ENCODE measurements at places on chromosomes 3 and 15. TPM values are rescaled to one million over a fixed set of nuclear protein-coding genes. Genes with fewer than 3 reads are reported as not detected.

Gene C15orf62
- not detected for total RNA-seq

Gene SGO1
- total RNA-seq, result 1.7 TPM

DNA sequence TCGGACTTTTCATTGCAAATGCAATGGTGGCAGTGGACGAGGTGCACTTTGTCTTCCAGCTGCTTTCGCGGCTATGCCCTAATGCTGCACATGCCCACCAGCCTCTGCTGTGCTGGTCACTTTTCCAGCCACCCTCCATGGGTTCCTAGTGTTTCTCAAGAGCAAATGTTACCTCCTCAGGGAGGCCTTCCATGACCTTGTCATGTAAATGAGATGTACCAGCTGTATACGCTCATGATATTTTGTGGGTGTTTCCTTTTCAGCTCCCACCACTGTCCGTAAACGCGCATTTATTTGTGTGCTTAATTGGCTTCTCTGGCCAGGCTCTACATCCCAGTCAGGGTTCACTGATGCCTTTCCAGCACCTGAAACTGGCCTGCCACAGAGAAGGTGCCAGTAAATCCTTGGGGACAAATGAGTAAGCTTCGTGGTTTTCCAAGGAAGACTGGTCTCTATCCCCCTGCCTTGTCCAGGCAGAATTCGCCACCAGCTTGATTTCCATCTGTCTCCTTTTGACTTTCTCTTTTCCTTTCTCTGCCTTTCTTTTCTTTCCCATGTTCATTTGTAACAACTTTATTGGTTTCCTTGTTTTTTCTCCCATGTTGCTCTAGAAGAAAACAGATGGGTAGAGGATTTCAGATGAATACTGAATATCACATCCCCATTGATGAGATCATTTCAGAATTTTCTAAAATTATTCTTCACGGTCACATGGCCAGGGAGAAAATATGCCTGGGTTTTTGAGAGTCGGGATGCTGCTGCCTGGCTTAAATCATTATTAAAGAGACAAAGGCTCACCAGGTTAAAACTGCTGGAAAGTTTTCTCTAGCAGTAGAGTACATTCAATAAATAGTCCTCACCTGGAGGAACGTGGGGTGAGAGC is 82.5 kb downstream of the CHST2 start:
- H3K27me3 ChIP-seq, result no peaks in the 10 kb centered on the region
- no peaks in the 10 kb centered on the region for H3K36me3 ChIP-seq
- no peak overlapping the region for H3K27ac ChIP-seq
- no peak overlapping the region for H3K4me3 ChIP-seq

DNA sequence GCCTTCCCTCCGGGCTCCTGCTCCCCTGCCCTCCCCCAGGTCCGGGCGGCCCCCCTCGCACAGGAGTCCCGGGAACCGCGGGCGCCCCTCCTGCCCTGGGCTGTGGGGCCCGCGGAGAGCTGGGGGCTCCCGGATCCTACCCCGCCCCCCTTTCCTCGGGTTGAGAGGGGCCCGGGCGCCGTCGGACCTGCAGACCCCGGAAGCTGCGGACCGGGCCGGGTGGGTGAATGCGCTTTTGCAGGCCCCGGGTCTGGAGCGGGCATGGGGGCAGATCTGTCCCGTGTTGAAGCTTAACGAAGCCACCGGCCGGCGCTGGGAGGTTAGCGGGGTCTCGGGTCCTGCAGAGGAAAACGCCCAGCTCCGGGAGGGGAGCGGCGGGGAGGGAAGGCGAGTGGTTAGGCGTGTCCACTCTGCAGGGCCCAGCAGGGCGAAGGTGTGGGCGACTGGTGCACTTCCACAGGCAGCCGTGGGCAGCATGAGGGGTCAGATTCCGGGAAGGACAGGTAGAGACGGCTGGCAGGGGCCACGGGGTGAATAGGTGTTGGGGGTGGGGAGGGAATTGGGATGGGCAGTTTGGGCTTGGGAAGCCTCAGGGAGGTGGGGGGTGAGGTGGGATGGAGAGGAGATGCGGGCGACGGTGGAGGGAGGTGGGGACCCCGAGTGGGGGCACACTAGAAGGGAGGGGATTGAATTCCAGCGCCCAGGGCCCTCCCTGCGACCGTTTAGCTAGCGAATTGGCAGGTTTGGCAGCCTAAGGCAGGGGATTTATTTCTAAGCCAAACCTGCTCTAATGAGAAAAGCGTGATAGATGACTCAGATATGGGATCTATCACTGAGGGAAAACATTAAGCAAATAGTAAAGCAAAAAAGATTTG is 635 bp downstream of the CD276 start:
- H3K4me3 ChIP-seq, result peak overlapping the region; percentile 77
- DNase-seq, result peak; percentile 64
- peak overlapping the region; percentile 87 for H3K27ac ChIP-seq
- no peaks in the 10 kb centered on the region for H3K36me3 ChIP-seq

DNA sequence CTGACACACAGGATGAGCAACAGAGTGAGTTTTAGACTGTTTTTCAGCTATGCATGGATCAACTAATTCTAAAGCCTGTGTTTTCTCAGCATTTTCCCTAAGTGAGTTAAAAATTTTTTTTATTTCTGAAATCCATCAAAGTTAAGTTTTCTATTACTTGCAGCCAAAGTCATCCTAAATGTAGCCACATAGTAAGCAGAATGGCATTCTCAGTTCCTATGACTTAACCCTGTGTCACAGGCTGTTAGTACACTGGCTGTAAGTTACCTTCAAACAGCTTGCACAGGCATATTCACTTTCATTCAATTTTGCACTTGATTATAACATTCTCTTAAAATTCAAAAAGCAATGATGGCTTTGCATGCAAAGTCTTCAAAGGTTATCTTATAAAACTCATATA is 368.2 kb downstream of the OCA2 start:
- DNase-seq, result no peak
- H3K4me3 ChIP-seq, result no peak overlapping the region
- no peaks in the 10 kb centered on the region for H3K4me1 ChIP-seq
- no peak overlapping the region for H3K27ac ChIP-seq

- no peak overlapping the region for H3K27ac ChIP-seq
- H3K36me3 ChIP-seq, result no peaks in the 10 kb centered on the region
- no peaks in the 10 kb centered on the region for H3K4me1 ChIP-seq
- H3K4me3 ChIP-seq, result no peak overlapping the region
Measured at GRCh38 chr15:33142708-33143107, 51.8 kb downstream of the FMN1 start.

- no peaks in the 10 kb centered on the region for H3K27me3 ChIP-seq
- no peaks in the 10 kb centered on the region for H3K36me3 ChIP-seq
- no peak overlapping the region for H3K4me3 ChIP-seq
- no peak for DNase-seq
Measured at GRCh38 chr15:101159936-101160815, 91.7 kb downstream of the CHSY1 start.

DNA sequence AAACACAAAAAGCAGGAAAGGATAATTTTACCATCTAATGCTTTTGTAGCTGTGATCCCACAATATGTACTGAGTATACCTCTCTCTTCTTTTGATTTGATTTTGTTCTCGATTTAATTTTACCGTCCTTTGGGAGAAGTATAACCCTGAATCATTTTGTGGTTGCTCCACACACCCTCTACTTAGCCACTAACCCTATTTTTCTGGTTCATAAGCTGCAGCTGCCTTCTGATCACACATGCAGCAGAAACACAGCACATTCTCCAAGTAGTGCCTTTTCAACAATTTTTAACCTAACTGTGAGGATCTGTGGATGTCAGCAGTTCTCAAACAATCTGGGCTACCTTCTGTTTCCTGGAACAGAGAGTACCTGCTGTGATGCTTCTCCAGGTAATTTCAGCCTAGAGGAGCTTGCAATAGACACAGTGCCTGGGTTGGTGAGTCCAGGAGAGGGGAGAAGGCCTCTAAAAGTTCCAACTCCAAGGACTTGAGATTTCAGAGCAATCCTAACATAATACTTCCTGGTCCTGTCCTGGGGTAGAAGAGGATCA is 40.3 kb downstream of the HGD start:
- DNase-seq, result no peak
- no peak overlapping the region for H3K27ac ChIP-seq
- no peak overlapping the region for H3K4me3 ChIP-seq
- H3K4me1 ChIP-seq, result no peaks in the 10 kb centered on the region
- peaks cover 6% of the 10 kb centered on the region for H3K36me3 ChIP-seq

GRCh38 chr15:65077981-65078352 is 1.4 kb downstream of the KBTBD13 start:
- H3K4me3 ChIP-seq, result no peak overlapping the region
- no peaks in the 10 kb centered on the region for H3K27me3 ChIP-seq
- no peaks in the 10 kb centered on the region for H3K36me3 ChIP-seq
- DNase-seq, result peak; percentile 91
- no peak overlapping the region for H3K27ac ChIP-seq
- peaks cover 25% of the 10 kb centered on the region for H3K4me1 ChIP-seq

- no peak overlapping the region for H3K27ac ChIP-seq
- DNase-seq, result no peak
- H3K4me1 ChIP-seq, result no peaks in the 10 kb centered on the region
- H3K36me3 ChIP-seq, result no peaks in the 10 kb centered on the region
- H3K4me3 ChIP-seq, result no peak overlapping the region
Measured at GRCh38 chr3:105905328-105905727, 36.5 kb upstream of the CBLB start.

GRCh38 chr3:14640157-14640562 is 11.4 kb upstream of the CCDC174 start:
- H3K27ac ChIP-seq, result no peak overlapping the region
- no peak for DNase-seq
- peaks cover 14% of the 10 kb centered on the region for H3K27me3 ChIP-seq
- no peaks in the 10 kb centered on the region for H3K4me1 ChIP-seq
- no peak overlapping the region for H3K4me3 ChIP-seq

Gene MUC20
- 46.1 TPM for total RNA-seq

GRCh38 chr15:22236469-22236868 is 156.1 kb downstream of the OR4M2 start:
- no peak overlapping the region for H3K27ac ChIP-seq
- no peak overlapping the region for H3K4me3 ChIP-seq
- no peak for DNase-seq
- H3K4me1 ChIP-seq, result no peaks in the 10 kb centered on the region

DNA sequence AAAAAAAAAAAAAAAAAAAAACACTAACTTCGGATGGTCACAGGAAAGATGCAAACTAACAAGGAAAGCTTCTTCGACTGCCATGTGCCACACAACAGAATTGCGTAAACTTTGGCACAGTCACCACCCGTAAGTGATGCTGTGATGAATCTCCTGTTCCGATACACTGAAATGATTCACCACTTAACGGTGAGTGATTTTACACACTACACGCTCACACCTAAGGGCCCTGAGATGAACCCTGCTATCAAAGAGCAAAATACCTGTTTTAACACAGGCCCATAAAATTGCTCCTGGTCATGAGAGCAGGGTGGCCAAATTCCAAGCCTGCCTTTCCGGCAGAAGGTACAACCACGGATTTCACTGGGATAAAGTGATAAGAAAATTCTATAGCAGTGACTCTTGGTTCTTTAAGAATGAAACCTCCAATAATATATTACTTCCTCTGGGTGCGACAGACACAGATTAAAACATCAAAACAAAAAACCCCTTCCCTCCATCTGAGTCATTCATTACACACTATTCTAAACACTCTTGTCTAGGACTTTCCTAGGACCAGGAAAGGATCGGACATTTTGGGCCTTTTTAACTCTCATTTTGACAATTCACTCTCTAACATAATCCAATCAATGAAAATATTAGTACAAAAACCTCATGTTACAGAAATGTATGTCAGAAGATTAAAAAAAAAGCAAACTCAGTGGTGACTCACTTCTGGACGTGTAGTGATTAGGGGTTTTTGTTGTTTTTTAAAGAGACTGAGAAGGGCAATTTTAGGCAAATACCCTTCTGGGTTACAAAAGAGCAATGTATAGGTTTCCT is 28.3 kb downstream of the LRIG1 start:
- H3K27ac ChIP-seq, result no peak overlapping the region
- H3K36me3 ChIP-seq, result no peaks in the 10 kb centered on the region
- H3K4me1 ChIP-seq, result peaks cover 99% of the 10 kb centered on the region

GRCh38 chr3:177358091-177358976 is 161.1 kb upstream of the TBL1XR1 start:
- H3K27me3 ChIP-seq, result no peaks in the 10 kb centered on the region
- H3K4me1 ChIP-seq, result peaks cover 47% of the 10 kb centered on the region
- H3K4me3 ChIP-seq, result no peak overlapping the region
- H3K27ac ChIP-seq, result peak overlapping the region; percentile 86
- H3K36me3 ChIP-seq, result no peaks in the 10 kb centered on the region
- peak; percentile 83 for DNase-seq

Gene PCOLCE2
- total RNA-seq, result 26.9 TPM

DNA sequence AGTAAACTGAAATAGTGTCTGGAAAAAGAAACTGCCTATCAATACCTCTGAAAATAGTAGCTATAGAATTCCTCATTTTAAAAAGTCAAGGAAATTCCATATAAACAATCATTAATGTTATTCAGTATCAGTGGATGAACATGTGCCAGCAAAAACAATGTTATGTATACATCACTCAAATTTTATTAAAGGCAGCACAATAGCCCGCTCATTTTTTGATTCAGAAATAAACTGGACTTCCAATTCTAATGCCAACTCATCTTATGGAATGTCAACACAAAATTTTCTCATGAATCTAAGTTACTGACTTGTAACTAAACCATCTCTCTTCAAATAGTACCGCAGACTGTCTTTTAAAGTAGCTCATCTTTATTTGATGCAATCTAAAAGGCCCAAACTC is 19.0 kb downstream of the THBS1 start:
- H3K27me3 ChIP-seq, result no peaks in the 10 kb centered on the region
- no peak for DNase-seq
- H3K4me1 ChIP-seq, result no peaks in the 10 kb centered on the region

GRCh38 chr3:58783845-58784244 is 117.3 kb upstream of the FAM3D start:
- H3K4me1 ChIP-seq, result no peaks in the 10 kb centered on the region
- no peaks in the 10 kb centered on the region for H3K36me3 ChIP-seq
- no peak overlapping the region for H3K27ac ChIP-seq
- no peak overlapping the region for H3K4me3 ChIP-seq

DNA sequence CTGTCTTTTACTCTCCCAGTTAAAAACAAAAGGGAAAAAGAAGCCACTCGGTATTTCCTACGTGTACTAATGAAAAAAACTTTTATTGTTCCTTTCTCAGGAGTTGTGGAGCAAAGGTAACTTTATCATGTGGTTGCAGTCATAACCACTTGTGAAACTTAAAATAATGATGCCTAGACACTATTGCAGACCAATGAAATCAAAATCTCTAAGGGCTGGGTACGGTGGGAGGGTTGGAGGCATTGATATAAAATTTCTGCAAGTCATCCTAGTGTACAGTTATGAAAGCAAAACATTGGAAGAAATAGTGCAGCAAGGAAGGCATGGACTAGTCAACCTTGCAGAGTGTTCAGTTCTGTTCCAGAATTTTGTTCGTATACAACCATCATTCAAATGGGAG is 808.8 kb downstream of the TUSC7 start:
- no peaks in the 10 kb centered on the region for H3K27me3 ChIP-seq
- H3K4me3 ChIP-seq, result no peak overlapping the region
- DNase-seq, result no peak
- no peak overlapping the region for H3K27ac ChIP-seq
- no peaks in the 10 kb centered on the region for H3K4me1 ChIP-seq
- no peaks in the 10 kb centered on the region for H3K36me3 ChIP-seq

All from stomach (tissue), 19 donors.